ENCODE measurements at places on chromosomes 1 and 21.
A peak's percentile ranks its signal among the peaks of the same experiment; 100 is the strongest.

DNA sequence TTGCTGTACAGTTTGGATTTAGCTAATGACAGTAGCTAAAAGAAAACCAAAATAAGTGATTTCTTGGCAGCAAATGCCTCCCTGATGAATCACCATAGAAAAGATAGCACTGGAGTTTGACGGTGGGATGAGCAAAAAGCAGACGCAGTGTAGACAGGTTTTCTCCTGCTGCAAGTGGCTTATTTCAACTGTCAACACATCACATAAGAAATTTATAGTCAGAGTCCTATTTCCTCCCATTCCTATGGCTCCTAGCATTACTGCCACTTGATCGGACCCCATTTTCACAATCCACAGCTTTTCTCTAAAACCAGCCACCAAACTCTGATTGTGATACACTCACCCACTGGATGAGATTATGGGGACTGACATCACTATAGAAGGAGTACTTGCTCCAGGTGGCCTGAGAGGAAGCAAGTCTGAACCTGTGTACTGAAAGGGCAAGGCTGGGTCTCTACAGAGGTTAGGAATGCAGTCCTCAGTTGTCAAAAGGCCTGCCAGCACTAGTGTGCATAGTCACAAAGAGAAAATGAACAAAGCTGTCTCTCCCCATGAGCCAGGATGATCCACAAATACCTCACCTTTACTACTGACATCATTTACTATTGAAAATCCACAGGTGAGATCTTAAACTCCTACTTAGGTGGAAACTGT is 359.8 kb downstream of the LTN1 start:
- DNase-seq: no peak

DNA sequence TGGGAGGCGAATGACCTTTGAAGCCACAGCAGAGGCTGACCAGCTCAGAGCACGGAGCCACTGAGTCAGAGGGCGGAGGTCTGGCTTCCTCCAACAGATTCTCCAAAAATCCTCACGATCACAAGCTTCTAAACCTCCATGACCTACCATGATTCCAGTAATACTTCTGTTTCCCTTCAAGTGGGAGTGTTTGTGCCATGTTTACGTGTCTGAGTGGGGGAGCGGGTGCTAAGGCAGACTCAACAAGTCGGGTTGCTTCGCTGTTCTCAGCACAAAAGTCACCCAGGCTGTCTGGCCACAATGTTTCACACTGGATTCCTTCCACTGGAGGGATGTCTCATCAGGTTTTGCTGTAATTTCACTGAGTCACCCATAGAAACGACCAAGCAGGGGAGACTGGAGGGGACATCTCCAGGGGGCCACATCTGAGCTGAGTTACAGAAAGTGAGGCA is 86.2 kb downstream of the SLC66A1 start:
- DNase-seq: no peak

DNA sequence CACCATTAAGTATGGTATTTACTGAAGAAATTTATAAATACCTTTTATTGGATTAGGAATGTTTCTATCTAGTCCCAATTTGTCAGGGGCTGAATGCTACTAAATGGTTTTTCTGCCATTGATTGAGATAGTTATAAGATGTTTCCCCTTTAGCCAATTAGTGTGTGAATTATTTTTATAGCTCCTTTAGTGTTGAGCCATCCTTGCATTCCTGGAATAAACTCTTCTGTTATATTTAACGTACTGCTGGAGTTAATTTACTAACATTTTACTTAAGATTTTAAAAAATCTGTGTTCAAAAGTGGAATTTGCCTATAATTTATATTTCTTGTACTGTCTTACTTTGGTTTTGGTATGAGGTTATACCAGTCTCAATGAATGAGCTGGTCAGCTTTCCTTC is 25.4 kb upstream of the LRRC3 start:
- no peak for DNase-seq

DNA sequence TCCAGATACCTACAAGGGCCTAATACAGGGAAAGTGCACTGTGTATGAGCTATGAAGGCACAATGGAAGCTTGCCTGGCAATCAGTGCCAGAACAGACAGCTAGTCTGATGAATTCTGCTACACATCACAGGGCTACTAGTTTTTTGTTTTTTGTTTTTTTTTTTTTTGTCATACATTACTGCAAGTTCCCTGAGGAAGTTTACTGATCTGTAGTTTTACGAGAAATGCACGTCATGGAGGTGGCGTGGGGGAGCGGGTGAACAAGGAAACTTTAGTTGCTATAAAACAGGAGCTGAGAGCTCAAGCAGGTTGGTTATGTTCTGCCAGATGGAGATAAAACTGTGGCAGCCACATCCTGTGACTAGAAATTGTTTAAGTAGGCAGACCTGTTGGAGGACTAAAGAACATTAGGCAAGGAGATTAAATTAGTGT is 17.7 kb downstream of the PTPRC start:
- peak; percentile 76 for DNase-seq

- DNase-seq: no peak
Observed at GRCh38 chr1:25169610-25170009, 62.7 kb downstream of the SYF2 start.

DNA sequence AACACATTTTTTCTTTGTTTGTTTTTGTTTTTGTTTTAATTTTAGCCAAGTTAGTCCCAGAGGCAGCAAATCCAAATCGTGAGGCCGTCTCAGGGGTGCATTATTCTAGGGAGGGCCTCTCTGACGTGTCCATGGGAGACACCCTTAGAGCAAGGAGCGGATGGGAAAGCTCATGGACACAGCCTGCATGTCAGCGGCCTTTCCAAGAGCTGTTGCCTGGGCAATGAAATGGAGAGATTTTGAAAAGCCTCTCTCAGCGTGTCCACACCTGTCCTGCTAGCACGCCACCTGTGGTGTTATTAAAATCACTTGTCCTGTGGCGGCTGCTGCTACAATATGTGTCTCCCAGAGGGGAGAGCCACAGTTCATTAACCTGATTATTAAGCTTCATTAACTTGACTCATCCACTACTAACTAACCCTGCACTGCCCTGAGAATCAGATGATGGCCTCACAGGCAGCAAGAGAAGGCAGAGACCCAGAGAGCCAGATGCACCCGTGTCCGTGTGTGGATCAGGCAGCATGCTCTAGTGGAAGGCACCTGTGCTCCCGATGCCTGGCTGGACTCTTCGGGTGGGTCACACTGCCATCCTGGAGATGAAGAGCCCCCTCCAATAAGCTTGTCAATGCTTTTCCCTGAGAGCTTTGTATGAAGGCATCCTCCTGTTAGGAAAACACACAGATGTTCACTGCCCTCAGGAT is 133.3 kb downstream of the PGBD5 start:
- DNase-seq: no peak

GRCh38 chr1:2452932-2453315 is 23.2 kb upstream of the PLCH2 start:
- DNase-seq: no peak

DNA sequence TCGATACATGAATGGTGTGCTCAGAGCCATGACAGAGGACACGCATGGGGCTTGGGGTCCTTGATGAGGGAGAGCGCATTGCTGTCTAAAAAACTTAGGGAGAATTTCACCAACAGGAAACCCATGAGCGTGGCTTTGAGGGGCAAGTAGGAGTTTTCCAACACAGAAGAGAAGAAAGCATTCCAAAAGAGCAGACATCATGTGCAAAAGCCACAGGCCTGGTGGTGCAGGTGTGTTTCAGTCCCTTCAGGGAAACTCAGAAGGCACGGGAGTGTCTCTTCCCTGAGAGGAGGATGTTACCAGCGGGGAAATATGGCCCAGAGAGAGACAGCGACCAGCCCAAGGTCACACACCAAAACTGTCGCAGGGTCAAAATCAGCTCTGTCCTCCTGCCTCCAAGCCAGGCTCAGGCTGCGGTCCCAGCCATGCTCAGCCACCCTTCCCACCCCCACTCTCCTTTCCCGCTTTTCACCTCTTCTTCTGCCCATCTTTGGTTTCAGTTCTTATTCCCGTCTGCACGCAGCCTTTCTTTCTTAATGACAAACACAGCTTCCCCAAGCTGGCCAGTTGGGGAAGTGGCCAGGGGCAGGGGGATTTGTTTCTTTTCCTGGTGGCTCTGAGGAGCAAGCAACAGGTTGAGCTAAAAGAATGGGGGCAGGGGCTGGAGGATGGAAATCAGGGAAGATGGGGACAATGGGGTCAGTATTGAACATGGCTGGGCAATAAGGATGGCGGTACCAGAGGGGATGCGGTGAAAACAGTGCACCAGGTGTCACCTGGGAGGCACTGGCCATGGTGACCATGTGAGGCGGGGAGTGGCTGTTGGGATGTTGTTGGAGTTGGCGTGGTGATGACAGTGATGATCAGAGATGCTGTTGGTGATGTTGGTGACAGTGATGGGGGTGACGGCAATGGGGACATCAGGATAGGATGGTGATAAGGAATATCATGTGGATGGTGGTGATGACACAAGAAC is 10.3 kb downstream of the LAPTM5 start:
- DNase-seq: no peak

GRCh38 chr1:1116701-1117468 is 996 bp upstream of the C1orf159 start:
- DNase-seq: peak; percentile 56

- DNase-seq: no peak
Observed at GRCh38 chr1:114023377-114023776, 44.1 kb downstream of the OLFML3 start.

- DNase-seq: no peak
Observed at GRCh38 chr1:226607268-226607660, 58.7 kb downstream of the STUM start.

GRCh38 chr1:18126616-18127015 is 19.0 kb downstream of the IGSF21 start:
- no peak for DNase-seq

DNA sequence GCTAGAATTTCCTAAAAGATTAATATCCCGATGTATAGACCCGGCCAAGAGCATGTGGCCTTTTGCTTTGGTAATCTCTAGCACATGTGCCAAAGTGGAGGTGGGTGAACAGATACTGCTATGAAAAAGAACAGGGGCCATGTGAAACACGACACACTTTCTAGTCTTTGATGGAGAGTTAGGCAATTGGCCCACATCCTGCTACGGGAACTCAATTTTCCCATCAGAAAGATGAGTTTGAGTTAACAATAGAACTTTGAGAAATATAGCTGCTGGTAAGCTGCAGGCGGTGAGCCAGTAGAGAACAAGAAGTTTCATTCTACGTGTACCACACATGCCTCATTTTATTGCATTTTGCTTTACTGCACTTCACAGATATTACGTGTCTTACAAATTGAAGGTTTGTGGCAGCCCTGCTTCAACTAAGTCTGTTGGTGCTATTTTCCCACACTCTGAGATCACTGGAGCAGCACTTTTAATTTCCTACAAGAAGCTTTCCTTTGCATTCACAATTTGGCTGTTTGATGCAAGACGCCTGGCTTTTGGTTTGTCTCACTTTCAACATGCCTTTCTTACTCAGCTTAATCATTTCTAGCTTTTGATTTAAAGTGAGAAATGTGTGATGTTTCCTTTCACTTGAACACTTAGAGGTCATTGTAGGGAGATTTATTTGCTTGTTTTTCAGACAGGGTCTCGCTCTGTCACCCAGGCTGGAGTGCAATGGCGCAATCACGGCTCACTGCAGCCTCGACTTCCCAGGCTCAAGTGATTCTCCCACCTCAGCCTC is 46.3 kb downstream of the HTR6 start:
- DNase-seq: no peak

DNA sequence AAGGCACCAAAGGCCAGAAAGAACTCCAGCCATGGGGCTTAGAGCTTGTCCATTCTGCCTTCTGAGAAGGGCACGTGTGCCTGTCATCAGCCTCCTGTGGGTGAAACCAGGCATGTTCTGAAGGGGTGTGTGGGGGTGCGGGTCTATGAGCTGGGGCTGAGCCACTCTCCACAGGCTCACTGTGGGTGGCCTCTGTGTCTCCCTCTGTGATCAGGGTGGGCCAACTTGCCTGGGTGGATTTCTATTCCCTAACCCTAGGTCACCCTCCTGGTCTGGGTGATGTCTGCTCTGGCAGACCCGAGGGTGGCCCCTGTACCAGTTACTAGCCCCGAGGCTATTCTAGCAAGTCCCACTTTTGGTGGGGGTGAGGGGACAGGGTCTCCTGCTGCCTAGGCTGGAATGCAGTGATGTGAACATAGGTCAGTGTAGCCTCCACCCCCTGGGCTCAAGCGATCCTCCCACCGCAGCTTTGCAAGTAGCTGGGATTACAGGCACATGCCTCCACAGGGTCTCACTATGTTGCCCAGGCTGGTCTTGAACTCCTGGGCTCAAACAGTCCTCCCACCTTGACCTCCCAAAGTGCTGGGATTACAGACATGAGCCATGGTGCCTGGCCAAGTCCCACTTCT is 94.4 kb downstream of the TRIM11 start:
- no peak for DNase-seq

GRCh38 chr1:230422221-230422981 is 3.7 kb downstream of the PGBD5 start:
- no peak for DNase-seq

- DNase-seq: no peak
Observed at GRCh38 chr1:225691377-225691776, 38.5 kb upstream of the ENAH start.

DNA sequence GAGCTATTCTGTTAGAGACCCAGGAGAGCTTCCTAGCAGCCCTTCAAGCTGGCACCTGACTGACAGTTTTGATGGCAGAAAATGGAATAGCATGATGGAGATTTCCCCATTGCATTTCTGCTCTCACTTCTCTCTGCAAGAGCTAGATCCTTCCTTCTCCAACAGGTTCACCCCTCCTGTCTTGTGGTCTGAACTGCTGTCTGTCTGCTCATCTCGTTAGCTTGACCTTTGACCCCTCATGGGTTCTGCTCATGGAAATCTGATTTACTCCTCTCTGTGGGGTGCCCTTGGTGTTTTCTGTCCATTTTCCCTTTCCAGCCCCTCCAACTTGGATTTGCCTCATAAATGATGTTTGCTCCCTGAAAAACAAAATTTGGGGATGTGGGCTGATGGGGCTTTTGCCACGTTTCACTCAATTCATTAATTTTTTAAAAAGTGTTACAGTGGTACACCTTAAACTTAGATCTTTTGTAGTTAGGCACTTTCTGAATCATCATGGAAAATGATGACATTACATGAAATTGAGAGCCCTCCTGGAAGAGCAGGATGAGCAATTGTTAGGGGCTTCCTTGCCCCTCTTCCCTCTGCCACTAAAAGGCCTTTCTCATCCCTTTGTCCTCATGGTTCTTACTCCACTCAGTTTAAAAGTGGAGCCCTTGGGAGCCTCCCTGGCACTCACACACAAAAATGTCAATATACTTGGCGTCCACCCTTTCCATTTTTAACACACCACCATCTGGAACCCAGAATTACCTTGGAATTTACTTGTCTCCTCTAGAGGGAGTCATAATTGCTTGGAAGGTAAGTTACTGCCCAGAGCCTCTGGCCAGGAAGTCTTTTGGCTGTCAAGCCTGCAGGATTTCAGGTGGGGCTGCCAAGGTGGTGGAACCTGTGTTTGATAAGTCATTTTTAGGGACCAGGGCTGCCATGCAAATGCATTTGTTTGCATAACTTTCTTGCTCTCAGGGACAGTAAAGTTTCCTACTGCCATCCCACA is 31.9 kb upstream of the IL19 start:
- no peak for DNase-seq

Data from stimulated activated naive CD8-positive, alpha-beta T cell treated with anti-CD3 and anti-CD28 coated beads, Interleukin-15, amount 100 ng/mL, for 72 hours (primary cell).